Hypothalamus (tissue), 51 donors: ENCODE measurements at places on chromosomes 3 and 15.
A peak's percentile ranks its signal among the peaks of the same experiment; 100 is the strongest.

DNA sequence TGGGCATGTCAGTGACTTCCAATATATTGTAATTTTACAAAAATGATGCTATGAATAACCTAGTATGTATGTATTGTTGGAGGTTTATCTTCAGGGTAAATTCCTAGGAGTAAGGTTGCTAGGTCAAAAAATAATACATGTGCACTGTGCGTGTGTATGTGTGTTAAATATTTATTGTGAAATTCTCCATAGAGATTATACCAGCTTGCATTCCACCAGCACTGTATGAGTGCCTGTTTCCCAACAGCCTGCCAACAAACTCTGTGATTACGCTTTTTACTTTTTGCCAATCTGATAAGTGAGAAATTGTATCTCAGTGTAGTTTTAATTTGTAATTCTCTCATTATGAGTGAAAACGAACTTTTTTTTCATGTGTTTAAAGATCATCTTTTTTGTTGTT is 12.6 kb upstream of the IGF2BP2 start:
- no peak for DNase-seq

GRCh38 chr3:156460206-156460611 is 94.7 kb downstream of the SSR3 start:
- no peak for DNase-seq

DNA sequence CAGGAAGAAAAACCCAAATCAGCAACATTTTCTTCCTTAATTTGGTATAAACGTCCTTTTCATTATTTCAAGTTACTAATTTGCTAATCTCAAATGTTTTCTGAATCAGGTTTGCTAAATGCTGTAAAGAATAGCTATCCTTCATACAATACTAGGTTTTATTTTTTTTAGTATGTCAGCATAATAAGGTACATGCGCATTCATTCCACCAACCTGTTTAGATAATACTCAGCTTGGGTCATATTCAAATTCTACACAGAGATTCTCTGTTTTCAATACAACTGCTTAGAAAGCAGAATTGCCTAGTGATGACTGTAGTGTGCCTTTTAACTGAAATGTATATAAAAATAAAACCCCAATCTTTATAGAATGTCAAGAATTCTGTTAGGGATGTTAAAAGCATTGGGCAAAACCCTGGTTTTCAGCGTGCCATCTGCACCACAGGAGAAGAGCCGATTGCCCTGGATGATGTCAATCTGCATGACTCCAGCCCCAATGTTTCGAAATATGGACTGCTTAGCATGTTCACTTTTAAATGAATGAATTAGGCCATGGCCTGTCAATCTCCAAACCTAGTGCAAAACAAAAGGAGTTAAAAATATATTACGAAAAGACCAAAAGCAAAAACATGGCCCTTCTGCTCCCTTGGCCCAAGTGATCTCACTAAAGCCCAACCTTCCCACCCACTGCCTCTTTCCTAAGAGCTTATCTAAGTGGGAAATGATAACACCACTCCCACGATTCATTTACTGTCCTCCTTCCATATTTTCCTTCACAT is 107.4 kb downstream of the GLDN start:
- DNase-seq: no peak

- DNase-seq: no peak
Observed at GRCh38 chr15:76866008-76866407, 39.1 kb downstream of the SCAPER start.

GRCh38 chr15:75350601-75351361 is 3.9 kb downstream of the NEIL1 start:
- no peak for DNase-seq

DNA sequence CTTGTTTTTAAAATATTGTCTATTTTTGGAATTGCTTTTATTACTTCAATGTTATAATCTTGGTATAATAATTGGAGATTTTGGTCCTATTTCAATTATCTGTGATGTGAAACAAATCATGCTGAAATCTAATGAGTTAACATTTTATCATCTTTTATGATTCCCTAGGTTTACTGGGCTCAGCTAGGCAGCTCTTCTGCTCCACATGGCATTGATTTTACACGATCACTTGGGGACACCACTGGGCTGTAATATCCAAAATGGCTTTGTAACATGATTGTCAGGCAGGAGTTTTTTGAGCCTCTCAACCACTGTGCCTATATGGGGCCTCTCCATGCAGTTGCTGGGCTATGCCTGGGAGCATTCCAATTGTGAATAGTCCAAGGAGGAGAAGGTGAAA is 163.3 kb downstream of the PYDC2 start:
- DNase-seq: no peak

DNA sequence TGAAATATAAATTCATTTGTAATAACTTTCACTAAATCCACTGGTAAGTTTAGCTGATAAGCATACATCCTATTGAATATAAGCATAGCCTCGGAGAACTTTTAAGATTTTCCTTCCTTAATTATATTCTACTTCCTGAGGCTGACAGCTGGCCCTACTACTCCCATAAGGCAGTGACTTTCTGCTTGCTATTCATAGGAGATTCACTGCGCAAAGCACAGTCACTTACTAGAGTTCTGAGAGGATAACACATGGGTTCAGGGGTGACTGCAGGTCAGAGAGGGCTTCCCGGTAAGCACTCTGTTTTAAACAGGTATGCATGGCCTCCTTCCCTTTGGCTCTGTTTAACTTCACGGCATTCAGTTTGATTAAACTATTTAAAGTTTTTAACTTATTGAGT is 75.8 kb downstream of the FAIM start:
- DNase-seq: no peak

GRCh38 chr3:17050071-17050470 is 165.3 kb downstream of the PLCL2 start:
- no peak for DNase-seq

DNA sequence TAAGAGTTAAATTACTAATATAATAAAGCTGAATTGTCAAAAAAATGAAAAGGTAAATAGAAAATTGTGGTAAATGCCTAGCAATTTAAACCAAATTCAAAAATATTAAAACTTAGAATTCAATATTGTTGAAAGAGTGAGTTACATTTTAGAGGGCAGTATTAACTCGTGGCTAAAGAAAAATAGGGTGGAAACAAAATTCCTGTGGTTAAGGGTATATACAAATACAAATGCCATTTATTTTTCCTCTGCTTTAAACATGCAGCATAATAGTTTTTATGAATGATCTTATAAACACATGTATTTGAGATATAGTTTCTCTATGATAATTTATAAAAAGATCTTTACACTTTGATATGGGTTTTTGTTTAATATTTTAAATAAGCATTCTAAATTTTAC is 79.0 kb downstream of the NEDD4 start:
- no peak for DNase-seq

DNA sequence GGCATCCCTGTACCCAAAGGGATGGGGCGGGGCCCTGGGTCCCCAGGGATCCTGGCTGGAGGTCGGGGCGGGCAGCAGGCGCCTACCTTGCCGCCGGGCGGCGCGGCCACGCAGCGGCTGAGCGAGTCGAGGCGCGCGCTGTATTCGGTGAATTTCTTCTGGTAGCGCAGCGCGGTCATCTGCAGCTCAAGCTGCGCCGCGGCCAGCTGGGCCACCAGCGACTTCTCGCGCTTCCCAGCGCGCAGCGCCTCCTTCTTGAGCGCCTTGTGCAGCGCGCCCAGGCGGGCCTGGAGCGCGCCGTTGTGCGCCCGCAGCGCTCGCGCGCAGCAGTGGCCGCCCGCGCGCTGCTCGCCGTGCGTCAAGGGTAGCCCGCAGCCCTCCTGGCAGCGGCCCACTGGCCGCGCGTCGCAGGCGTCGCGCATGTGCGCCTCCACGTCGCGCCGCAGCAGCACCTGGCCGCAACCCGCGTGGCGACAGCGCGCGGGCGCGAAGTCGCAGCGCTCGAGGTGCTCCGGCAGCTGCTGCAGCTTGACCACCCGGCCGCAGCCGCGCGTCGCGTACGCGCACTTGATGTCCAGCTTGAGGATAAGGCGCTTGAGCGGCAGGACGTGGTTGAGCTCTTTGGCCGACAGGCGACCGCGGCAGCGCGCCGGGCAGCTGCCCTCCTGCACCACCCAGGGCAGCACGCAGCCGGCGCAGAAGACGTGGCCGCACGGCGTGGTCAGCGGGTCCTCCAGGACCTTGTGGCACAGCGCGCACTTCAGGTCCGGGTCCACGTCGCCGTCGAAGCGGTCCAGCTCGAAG is 522 bp downstream of the PDZRN3 start:
- no peak for DNase-seq

DNA sequence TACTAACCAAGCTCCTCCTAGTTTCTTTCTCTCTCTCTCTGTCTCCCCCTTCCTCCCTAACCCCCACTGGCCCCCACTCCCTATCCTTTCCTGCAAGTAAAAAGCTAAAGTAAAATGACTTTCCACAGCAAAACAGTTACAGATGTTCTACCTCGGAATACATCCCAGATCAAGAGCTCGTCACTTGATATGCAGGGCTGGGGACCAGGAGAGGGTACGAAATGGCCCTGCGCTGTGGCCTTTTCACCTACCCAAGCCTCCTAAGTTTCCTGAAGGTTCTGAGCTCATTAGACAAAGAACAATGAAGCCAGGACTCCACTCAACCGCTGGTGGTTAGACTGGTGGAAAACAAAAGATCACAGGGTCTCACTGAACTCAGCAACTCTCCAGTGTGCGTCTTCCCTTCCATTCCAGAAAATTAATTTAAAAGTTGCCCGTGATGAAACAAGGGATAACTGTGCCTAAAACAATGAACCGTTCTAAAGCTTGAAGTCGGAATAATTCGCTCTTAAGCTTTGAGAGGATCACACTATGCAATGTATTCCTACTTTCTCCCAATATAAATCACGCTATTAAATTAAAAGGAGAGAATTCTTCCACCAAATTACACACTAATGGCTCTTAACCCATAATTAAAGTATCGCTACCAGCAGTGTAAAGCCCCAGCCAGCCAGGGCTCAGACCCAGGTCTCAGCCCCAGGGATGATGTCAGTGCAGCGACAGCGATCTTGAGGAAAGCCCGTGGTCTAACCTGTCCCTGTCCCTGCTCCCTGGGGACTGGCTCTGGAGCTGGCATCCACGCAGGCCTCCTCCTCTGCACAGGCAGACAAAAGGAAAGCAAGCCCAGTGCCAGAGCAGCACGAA is 5.0 kb downstream of the VGLL4 start:
- DNase-seq: peak; percentile 26

DNA sequence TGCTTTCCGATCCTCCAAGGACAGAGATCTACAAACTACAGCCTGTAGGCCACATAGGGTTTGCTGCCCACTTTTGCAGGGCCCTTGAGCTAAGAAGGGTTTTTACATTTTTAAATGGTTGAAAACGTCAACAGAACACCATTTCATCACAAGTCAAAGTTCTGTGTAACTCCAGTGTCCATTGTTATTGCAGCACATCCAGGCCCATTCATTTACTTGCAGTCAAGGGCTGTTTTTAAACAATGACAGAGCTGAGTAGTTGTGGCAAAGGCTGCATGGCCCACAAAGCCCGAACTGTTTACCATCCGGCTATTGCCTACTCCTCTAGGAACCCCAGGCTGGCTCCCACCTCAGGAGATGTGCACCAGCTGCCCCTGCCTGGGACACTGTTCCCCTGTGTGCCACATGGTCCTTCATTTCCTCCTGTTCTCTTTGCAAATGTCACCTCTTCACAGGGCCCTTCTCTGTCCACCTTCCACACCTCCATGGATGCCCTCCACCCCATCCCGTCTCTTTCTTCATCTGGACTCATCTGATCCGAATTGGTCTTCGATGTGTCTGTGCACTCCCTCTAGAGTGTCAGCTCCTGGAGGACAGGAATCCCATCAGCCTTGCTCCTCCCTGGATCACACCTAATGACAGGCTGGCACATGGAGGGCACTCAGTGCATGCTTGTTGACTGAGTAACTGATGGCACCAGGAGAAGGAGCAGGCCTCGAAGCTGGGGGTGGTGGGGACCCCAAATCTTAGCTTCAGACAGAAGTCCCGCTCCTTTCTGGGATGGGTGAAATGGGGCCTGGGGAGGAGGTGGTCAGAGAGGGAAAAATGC is 69.5 kb upstream of the IQSEC1 start:
- DNase-seq: no peak

DNA sequence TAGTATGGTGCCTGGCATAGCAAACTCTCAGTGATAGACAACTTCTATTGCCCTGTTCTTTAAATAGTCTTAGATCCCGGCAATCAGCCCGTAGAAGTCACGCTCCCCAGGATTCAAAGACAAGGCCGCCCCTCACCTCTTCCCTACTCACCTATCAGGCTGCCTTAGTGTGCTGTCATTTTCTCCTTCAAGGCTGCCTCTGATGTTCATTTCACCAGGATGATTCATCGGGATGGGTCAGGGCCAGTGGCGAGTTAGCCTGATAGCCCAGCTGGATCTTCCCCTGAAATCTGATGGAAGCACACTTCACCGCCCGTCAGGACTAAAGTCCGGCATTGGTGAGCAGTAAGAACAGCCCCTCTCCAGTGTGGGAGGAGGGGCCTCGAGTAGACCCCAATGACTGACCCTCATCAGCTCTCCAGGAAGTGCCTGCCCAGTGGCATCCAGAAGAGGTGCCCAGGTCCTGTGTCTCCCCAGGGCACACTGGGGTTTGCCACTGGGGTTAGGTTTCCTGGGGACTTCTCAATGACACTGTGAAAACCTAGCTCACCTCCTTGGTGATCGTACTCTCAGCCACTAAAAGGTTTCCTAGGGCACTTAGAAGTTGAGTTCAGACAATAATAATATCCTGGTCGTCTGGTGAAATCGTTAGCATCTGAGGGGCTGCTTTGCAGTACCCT is 37.5 kb downstream of the TPM1 start:
- DNase-seq: no peak

DNA sequence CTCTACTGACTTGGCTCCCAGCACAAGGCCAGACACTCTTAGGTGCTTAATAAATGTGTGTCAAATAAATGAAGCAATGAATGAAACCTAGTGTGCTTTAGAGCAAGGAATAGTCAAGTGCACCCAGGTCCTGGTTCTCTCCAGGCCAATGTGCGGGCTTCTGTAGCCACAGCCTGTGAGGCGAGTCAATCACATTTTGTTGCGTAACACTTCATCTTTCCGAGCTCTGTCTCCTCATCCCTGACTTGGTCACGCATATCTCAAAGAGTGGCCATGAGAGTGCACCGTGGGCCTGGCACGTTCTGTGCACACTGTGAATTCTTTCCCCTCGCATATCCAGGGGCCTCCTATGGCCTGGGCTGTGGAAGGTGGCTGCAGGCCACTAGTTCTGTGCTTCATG is 11.4 kb upstream of the SH3GL3 start:
- no peak for DNase-seq

GRCh38 chr15:51536965-51537574 is 85.5 kb downstream of the DMXL2 start:
- no peak for DNase-seq

GRCh38 chr3:185488465-185488864 is 10.4 kb downstream of the TMEM41A start:
- DNase-seq: no peak

DNA sequence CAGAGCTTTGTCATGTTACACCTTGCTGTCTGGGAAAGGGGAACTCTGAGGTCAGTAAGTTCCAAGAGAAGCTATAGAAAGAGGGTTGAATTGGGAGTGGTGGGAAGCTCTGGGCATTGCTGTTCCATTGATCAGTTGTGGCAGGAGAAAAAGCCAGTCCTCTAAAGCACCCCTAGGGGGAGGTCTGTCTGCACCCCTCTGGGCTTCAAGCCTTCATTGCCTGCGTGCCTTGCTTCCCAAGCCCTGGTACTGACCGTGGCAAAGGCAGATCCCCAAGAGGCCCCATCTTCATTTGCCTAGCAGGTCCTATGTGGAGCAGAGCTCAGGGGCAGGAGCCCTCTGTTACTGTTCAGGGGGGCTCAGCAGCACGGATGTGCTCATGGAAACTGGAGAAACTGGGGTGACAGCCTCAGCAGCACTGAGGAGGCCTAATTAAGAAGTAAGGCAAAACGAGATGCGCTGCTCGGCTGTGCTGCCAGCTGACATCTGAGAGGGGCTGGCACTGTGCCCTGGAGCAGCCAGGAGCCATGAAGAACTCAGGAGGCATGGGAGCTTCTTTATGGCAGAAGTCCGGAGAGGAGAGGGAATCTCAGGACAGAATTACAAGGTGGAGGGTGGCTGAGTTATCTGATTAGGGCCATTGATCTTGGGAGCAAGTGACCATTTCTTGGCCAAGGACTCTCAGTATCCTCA is 270.9 kb downstream of the RPLP1 start:
- no peak for DNase-seq
